Activated naive CD4-positive, alpha-beta T cell treated with anti-CD3 and anti-CD28 coated beads, Interleukin-2, amount 50 U/mL, for 16 hours (primary cell): ENCODE measurements at places on chromosomes 16 and 17.

DNA sequence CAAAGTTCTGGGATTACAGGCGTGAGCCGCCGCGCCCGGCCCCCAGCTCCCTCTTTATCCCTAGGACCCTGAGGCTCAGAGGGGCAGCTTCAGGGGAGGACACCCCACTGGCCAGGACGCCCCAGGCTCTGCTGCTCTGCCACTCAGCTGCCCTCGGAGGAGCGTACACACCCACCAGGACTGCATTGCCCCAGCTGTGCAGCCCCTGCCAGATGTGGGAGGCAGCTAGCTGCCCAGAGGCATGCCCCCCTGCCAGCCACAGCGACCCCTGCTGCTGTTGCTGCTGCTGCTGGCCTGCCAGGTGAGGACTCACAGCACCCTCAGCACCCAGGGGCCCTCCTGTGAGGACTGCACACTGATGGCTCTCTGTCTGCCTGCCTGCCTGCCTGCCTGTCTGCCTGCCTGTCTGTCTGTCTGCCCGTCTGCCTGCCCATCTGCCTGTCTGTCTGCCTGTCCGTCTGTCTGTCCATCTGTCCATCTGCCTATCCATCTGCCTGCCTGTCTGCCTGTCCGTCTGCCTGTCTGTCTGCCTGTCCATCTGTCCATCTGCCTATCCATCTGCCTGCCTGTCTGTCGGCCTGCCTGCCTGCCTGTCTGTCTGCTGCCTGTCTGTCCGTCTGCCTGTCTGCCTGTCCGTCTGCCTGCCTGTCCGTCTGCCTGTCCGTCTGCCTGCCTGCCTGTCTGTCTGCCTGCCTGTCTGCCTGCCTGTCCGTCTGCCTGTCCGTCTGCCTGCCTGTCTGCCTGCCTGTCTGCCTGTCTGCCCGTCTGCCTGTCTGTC, 5.0 kb downstream of the GCGR start:
- no peak for DNase-seq

DNA sequence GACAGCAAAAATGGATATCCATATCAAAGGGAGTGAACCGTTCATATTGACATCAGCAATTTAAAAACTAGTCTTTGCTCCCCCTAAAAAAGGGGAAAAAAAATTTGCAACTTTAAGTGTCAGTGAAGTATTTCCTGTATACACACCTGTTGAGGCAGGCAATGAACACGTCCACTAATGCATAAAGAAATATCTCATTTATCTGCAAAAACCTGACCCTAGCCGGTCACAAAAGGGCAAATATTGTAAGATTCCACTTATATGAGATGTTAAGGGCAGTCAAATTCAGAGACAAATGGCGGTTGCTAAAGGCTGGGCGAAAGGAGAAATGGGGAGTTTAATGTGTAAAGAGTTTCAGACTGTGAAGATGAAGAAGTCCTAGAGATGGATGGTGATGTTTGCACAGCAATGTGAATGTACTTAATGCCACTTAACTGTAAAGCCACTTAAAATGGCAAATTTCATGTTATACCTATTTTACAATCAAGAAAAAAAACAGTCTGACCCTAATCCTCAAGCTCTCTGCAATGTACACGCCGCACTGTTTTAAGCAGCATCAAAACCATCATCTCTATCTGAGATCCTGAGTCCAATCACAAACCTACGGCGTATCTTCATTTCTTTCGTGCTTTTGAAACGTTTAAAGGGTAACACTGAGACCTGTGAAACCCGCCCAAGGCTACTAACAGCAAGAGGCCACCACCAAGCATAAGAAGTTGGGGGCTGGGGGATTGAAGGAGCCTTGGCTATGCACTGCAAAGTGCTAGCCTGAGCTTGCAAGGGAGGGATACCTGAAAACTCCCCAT, 1.1 kb downstream of the PARN start:
- DNase-seq = no peak

- no peak for DNase-seq
Observed at GRCh38 chr16:11582157-11582814, 4.4 kb downstream of the LITAF start.

GRCh38 chr17:21196126-21196525, 17.8 kb downstream of the TMEM11 start:
- no peak for DNase-seq

DNA sequence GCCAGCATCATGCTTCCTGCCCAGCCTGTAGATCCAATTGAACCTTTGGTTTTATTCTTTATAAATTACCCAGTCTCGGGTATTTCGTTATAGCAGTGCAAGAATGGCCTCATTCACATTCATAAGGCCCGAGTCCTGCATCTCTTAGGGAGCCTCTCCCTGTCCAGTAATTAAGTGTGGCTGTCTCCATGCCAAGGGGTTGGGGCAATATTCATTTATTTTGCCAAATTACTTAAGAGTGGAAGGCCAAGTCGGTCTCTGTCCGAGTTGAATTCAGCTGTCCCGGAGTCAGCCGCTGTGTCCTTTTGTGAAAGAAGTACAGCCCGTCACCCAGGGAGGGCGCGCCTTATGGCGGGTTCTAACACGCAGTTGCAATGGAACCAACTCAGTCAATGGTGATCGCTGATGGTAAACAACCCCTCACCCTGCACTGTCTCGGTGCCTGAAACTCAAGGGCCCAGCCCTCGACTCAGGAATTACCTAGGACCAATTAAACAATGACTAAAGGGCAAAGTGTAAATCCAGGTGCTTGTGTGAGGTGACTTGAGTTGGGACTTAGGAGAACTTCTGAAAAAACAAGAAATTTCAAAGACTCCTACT, 22.2 kb downstream of the KIAA0513 start:
- no peak for DNase-seq

GRCh38 chr17:82611140-82612058, 36.8 kb downstream of the WDR45B start:
- no peak for DNase-seq

GRCh38 chr17:19708431-19709175, 7.8 kb downstream of the SLC47A2 start:
- no peak for DNase-seq

DNA sequence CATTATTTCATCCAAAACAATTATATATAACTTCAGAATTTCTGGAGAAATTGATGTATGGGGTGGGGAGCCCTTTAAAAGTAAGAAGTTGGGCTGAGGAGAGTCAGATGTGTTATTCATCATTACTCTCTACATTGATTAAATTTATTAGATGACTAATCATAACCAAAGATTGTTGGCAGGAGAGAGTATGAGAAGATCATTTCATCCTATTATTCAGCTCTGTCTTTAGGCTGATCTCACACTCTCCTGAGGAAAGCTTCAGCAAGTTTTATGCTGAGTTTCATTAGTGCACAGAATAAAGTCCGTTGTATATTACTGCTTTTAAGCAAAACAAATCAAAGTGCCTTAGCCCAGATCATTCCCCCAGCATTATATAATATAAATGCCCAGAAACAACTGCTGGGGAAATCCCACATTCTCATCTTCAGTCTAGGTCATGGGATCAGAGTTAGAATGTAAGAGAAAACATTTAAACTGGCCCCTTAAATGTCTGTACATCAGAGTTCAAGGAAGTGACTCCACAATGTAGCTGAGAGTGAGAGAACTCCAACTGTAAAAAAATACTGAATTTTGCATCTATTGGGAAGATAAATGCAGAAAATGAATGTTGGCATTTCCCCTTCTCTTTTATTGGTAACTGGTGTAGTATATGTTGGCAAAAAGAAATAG, 130.1 kb upstream of the HLF start:
- DNase-seq = no peak

DNA sequence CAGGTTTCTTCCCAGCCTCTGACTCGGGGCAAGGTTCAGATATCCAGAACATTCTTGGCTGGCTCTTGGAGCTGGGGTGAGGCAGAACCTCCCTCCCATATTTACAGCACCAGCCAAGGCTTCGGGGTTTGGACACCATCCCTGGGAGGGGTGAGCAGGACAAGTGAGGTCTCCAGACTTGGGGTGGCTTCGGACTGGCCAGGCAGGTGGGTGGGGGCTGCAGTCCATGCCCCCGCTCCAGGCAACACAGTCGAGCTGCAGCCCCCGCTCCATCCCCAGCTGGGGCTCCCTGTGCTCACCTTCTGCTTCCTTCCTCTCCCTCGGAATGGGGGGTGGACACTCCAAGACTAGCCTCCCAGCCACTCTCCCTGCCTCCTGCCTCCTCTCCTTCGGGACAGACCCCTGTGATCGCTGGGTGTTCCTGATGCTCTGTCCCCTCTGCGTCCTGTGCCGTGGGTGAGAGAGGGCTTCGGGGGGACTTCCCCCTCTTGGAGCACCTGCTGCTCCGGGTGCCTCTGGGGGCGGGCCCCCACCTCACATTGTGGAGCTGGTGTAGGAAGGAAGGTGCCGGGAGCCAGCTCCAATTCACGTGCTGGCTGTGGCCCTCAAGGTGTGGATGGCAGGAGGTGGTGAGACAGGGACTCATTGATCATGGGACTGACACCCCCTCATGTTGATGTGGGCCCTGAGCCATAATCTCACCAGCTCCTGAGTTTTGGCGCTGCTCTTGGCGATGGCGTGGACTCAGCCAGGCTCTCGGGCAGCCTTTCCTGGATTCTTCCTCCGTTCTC, 189.2 kb downstream of the SEC14L1 start:
- DNase-seq = no peak

- DNase-seq = no peak
Observed at GRCh38 chr16:86170720-86171119, 271.8 kb downstream of the IRF8 start.

- no peak for DNase-seq
Observed at GRCh38 chr16:1137604-1138003, 15.3 kb upstream of the CACNA1H start.

DNA sequence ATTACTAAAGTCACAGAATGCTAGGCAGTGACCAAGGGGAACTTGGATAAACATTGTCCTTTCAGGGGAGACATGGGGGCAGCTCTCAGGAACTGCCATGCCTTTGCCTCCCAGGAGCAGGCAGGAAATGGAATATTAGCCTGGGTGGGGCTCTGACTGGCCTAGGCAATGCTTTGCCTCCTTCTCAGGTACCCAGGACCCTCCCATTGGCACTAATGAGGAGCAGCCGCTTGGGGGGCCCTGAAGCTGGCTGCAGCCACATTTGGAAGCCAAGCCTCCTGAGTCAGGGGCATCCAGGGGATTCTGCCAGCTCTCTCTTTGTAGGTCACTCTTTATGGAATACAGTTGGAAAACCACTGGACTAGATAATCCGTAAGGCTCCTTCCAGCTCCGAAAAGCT, 5.5 kb downstream of the CPSF4L start:
- DNase-seq = no peak

DNA sequence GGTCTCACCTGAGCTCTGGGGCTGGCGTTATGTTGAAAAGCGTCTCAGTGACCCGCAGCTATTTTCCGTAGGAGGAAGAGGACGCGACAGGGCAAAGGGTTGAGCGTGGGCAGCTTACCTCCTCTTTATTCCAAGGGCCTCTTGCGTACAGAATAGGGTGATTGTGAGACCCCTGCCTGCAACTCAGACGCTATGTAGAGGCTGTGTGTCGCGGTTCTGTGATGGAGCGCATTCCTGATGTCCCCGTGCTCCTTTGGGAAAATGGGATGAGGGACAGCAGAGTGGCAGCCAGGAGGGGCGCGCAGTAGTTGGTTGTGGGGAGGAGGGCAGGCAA, 531 bp upstream of the CDH8 start:
- no peak for DNase-seq

- DNase-seq = no peak
Observed at GRCh38 chr17:72165867-72166439, 45.1 kb downstream of the SOX9 start.

DNA sequence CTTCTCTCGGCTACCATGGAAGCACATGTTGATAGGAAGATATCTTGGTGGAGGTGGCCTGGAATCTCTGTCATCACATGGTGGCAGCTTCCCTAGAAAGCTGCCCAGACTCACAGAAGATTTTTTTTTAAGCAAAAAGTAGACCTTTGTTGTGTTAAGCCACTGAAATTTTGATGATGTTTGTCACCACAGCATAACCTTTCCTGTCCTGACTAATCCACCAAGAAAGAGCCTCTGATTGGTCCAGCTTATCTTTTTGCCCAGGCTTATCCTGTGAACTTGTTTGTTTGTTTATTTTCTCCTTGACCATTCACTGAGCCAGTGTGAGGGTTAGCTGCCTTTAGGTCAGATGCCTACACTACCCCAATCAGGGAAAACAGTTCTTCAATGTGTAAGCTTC, 96.5 kb upstream of the LHX1 start:
- no peak for DNase-seq

GRCh38 chr17:37158290-37158689, 209.5 kb downstream of the AATF start:
- no peak for DNase-seq

GRCh38 chr16:59614466-59615240, 880.5 kb upstream of the GOT2 start:
- DNase-seq = no peak

- no peak for DNase-seq
Observed at GRCh38 chr17:32515677-32516383, 29.0 kb downstream of the CDK5R1 start.

DNA sequence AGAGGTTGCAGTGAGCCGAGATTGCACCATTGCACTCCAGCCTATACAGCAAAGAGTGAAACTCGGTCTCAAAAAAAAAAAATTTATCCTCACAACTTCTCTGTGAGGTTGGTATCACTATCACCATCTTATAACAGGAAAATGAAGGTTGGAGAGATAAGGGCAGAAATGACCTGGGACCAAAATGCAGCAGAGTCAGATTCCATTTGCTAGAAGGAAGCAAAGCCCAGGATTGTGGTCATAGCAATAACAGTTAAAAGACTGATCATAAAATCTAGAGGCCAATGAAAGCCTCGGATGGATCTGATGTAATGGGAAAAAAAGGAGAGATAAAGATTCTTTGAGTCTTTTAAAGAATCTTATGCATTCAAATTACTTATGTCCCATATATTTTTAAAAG, 69.6 kb upstream of the TEKT1 start:
- DNase-seq = no peak

DNA sequence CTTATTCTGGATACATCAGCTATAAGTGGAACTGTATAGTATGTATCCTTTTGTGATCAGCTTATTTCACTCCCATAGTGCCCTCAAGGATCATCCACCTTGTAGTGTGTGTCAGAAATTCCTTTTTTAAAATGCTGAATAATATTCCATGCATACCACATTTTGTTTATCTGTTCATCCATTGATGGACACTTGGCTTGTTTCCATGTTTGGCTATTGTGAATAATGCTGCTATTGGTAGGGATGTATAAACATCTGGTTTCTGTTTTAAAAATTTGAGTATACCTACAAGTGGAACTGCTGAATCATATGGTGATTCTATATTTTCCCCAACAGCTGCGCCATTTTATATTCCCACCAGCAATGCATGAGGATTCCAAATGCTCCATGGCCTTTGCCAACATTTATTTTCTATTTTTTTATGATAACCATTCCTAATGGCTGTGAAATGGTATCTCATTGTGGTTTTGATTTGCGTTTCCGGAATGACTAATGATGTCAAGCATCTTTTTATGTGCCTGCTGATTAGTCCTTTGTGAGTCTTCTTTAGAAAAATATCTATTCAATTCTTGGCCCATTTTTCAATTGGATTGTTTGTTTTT, 11.6 kb downstream of the RCVRN start:
- no peak for DNase-seq
